ENCODE measurements at places on chromosomes 1 and 21. TPM values are rescaled to one million over a fixed set of nuclear protein-coding genes. Genes with fewer than 3 reads are reported as not detected.

The PDXK gene
- total RNA-seq: 99.8 TPM

The SLC6A9 gene
- 0.40 TPM for total RNA-seq

The PTAFR gene
- total RNA-seq: 0.20 TPM

The FOXD3 gene
- not detected for total RNA-seq

The SLC45A1 gene
- total RNA-seq: 0.78 TPM

The SPATA6 gene
- total RNA-seq: 1.6 TPM

The CD247 gene
- total RNA-seq: 0.88 TPM

The HSD3B2 gene
- not detected for total RNA-seq

The BEST4 gene
- under 0.01 TPM for total RNA-seq

The ID3 gene
- 189 TPM for total RNA-seq

The BGLAP gene
- 0.32 TPM for total RNA-seq

The HRNR gene
- not detected for total RNA-seq

The KCNJ9 gene
- not detected for total RNA-seq

The C4BPA gene
- not detected for total RNA-seq

The FAM167B gene
- 5.5 TPM for total RNA-seq

The CDK18 gene
- total RNA-seq: not detected

The AMY2B gene
- 1.2 TPM for total RNA-seq

The SIM2 gene
- total RNA-seq: not detected

The CA6 gene
- not detected for total RNA-seq

The ADAMTS1 gene
- 70.9 TPM for total RNA-seq

The HEYL gene
- not detected for total RNA-seq

The NUDT4B gene
- 21.8 TPM for total RNA-seq

The C1QTNF12 gene
- not detected for total RNA-seq

The RNU1-1 gene
- total RNA-seq: under 0.01 TPM

The PTGFRN gene
- 59.4 TPM for total RNA-seq

The S100A7A gene
- total RNA-seq: not detected

The TMEM52 gene
- total RNA-seq: 0.42 TPM

The RAB3B gene
- total RNA-seq: 14.8 TPM

The GPX7 gene
- 16.9 TPM for total RNA-seq

The DEPDC1 gene
- total RNA-seq: 49.6 TPM

The CFHR5 gene
- total RNA-seq: not detected

The AIM2 gene
- total RNA-seq: not detected

The GNL2 gene
- total RNA-seq: 99.7 TPM

The OR2L3 gene
- not detected for total RNA-seq

The AGO4 gene
- total RNA-seq: 17.9 TPM

The RGS7 gene
- total RNA-seq: 0.40 TPM

The ADORA1 gene
- total RNA-seq: not detected

The DYNLT5 gene
- total RNA-seq: 1.1 TPM

The LIN28A gene
- not detected for total RNA-seq

The TLCD4 gene
- 0.04 TPM for total RNA-seq

The CFAP45 gene
- total RNA-seq: 0.32 TPM

The NBPF20 gene
- total RNA-seq: 2.2 TPM

The TGFB2 gene
- total RNA-seq: 7.7 TPM

The CGN gene
- total RNA-seq: 0.71 TPM

The NBPF6 gene
- total RNA-seq: not detected
